ENCODE measurements at places on chromosomes 7 and 10. TPM values are rescaled to one million over a fixed set of nuclear protein-coding genes. Genes with fewer than 3 reads are reported as not detected.

The LRRD1 gene
- polyA plus RNA-seq, result not detected

The ABCC2 gene
- 0.95 TPM for polyA plus RNA-seq

The CUBN gene
- polyA plus RNA-seq, result 0.39 TPM

The RSPH10B gene
- not detected for polyA plus RNA-seq

Data from naive thymus-derived CD4-positive, alpha-beta T cell (primary cell).